Aortic smooth muscle cell (primary cell): ENCODE measurements at places on chromosomes 7 and 10. TPM values are rescaled to one million over a fixed set of nuclear protein-coding genes. Genes with fewer than 3 reads are reported as not detected.

C7orf57 gene
- under 0.01 TPM in 1 of 2 replicates, not detected in the other for total RNA-seq

EPHA1 gene
- total RNA-seq, result not detected in 2 replicates

CRTAC1 gene
- total RNA-seq, result not detected in 2 replicates

HOXA3 gene
- total RNA-seq, result 0.92 and 1.6 TPM in 2 replicates

LIPN gene
- total RNA-seq, result not detected in 2 replicates

CD36 gene
- total RNA-seq, result under 0.01 and 0.13 TPM in 2 replicates

ANLN gene
- total RNA-seq, result 61.6 and 80.6 TPM in 2 replicates

PRKCQ gene
- not detected in 2 replicates for total RNA-seq

SEPTIN7 gene
- total RNA-seq, result 215 and 418 TPM in 2 replicates

AMPH gene
- 0.19 and 0.26 TPM in 2 replicates for total RNA-seq
